ENCODE measurements at places on chromosomes 11 and 22.

DNA sequence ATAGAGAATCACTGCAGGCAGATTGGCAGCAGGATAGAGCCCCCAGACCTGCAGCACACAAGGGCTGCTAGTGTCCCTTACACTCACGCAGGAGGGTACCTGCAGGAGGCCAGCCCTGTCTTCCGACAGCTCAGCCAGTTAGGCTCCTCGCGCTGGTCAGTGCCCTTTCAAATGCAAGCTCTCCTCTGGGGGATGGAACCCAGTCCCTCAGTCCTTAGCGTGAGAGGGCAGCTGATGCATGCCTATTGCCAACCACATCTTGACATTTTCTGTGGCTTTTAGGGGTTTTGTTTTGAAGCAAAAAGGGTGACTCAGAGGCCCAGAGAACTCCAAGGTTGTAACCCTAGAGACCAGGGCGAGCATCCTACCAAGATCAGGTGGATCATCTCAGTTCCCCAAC is 40.0 kb downstream of the WNT11 start:
- DNase-seq, result no peak

DNA sequence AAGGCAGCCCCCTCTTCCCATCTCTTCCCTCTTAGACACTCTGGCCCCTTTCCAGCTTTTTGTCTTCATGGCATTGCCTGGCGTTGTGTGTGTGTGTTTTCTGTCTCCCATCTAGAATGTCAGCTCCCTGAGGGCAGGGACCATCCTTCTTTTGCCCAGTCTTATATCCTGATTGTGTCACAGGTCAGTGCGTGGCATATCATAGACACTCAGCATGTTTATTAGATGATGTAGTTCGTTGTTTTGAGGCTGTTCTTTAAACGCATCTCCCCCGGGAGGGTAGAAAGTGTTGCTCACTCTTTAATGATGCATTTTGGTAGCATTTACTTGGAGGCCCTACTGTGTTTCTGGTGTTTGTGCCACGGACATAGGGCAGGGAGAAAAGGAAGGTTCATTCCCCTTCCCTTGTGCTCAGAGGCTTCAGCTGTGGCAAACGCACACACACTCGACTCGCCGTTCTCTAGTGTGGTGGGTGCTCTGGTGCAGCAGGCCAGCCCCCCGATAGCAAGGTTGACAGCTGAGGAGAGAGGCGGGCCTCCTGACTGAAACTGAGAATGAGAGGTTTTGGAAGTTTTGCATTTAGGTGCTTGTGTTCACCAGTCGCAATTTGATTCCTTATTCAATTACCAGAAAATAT is 60.2 kb downstream of the TNRC6B start:
- DNase-seq, result no peak

GRCh38 chr11:126348806-126349582 is 6.5 kb upstream of the ST3GAL4 start:
- DNase-seq, result no peak

DNA sequence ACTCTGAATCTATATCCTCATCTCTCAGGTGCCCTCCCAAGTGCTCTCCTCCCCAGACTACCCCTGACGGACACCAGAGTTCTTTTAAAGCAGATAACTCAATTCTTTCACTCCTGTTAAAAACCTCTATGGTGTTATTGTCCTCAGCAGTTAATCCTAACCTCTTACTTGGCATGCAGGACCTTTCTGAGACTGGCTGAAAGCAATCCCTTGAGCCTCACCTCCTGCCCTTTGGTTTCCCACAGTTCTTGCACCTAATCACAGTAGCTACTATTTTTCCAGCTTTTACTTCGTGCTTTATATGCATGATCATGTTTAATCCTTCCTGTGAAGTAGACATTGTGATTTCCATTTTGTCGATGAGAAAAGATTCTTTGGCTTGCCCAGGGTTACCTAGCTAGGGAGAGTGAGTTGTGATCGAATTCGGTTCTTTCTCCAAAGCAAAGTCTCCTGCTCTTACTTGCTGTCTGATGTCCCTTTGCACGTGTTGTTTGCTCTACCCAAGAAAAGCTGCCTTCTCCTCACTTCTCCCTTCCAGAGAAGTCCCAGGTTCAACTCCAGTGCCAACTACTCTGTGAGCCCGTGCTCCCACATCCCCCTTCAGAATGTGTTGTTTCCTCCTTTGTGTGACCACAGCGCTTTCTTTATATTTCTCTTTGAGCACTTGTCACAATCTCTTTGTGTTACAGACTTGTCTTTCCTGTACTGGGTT is 2.1 kb downstream of the UBE2L3 start:
- DNase-seq, result no peak

GRCh38 chr11:130478204-130478701 is 29.8 kb downstream of the ADAMTS15 start:
- DNase-seq, result no peak

Data from NCI-H1092 treated with DMSO at 0.1 percent for 48 hours (cell line).